Activated CD4-positive, alpha-beta T cell treated with anti-CD3 and anti-CD28 coated beads, Interleukin-2, amount 50 U/mL, for 48 hours (primary cell): ENCODE measurements at places on chromosomes 13 and 19.

DNA sequence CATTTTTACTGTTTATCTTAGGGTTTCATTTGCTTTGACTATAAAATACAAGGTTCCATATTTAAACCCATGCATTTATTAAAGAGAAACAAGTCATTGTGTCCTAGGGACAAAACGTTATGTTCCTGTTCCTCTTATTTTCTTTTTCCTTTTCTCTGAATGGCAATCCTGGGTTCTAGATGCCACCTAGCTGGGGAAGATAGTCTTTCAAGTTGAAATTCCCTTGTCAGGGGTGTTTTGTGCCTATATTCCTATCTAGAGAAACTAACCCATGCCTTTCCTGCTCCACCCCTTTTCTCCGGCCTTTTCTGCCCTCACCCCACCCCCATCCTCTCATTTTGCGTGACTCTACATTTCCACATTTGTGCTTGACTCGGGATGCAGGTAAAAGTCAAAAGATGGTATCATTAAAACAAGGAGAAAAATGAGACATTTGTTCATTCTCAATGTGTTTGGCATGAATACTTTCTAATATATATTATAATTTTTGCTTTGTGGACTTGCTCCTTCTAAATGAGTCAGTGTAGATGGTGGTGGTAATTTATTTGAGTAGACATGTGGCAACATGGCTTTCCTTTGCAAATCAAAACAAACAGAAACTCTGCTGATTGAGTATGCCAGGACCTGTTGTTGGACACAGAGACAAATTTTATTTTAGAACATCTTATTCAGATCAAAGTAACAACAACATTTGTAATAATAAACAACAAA lies 26.8 kb upstream of the STARD13 start:
- DNase-seq: no peak

GRCh38 chr13:33761740-33762139 lies 56.2 kb upstream of the RFC3 start:
- no peak for DNase-seq

- no peak for DNase-seq
Observed at GRCh38 chr13:79867254-79867653, 386.3 kb downstream of the NDFIP2 start.

DNA sequence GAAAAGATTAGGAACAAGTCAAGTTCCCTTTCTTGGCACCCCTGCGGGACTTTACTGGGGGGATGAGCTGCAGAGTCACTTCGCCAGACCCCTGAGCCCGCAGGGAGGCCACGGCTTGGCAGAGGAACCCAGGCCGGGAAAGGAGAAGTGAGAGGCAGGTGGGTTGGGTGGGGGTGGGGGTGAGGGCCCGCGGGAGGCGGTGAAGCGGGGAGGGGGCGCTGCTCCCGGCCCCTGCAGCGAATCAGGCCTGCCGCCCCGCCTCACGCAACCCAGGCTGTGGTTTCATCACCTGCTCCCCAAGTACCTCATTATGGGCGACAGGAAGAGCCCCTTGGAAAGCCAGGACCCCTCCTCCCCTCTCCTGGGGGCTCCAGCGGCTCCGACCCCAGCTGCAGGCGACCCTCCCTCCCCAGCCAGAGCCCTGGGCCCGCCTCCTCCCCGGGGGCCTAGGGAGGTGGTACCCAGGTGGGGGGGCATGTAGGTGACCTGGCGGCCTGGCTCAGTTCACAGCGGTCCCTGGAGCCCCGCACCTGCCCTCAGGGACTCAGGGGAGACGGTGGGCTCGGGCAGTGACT lies 9.5 kb downstream of the MEF2B start:
- DNase-seq: no peak

DNA sequence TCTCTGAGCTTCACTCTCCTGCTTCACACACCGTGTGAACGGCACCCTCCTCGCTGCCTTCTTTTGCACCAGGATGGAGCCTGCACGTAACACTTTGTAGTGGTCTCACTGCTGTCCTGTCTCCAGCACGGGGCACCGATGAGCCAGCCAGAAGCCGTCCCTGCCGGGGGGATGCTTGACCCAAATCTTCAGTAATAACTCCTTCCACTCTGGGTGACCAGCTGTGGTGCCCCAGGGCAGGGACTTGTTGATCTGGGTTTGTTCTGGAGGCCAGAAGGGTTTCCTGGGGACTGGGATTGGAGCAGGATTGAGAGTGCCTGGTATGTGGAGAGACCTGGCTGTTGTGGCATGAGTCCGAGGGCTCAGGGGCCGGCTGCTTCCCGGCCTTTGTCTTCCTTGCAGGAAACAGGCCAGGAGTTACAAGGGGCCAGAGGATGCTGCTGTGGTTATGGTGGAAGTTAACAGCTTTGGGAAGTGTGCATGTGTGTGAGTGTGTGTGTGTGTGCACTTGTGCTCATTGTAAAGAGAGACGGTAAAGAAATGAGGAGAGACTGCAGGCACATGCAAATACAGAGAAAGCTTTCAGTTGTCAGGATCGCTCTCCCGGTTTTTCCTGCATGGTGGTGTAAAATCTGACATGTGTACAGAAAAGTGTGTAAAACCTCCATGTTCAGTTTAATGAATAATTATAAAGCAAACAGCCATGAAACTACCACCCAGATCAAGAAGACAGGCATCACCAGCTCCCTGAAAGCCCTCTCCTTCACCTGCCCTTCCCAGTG lies 18.9 kb downstream of the PAK4 start:
- DNase-seq: no peak

DNA sequence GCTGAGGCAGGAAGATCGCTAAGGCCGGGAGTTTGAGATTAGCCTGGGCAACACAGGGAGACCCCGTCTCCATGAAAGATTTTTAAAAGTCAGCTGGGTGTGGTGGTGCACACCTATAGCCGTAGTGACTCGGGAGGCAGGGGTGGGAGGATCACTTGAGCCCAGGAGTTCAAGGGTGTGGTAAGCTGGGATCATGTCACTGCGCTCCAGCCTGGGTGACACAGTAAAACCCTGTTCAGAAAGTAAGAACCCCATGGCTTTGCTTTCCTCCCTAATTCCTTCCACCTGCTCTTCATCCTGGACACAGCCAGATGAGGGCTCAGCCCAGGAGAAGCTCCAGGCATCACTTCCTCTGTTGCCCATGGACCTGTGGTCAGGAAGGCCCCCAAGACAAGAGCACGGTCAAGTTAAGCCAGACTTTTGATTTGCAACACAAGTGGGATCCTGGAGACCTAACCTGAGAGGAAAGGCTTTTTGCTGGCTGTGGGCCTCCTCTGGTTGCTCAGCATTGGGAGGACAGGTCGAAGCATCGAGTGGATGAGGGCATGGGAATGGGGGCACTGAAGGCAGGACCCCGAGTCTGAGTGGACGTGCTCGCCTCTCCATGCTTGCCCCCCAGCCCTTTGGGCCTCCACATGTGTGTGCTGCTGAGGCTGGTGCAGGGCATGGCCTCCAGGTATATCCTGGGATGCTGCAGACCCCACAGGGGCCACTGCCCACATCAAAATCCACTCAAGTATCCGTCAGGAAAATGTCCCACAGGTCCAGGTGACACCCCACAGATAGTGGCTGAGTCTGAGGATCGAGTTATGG lies 25.4 kb downstream of the TUBA3C start:
- DNase-seq: no peak

GRCh38 chr19:41324921-41325639 lies 15.1 kb downstream of the CCDC97 start:
- DNase-seq: no peak

DNA sequence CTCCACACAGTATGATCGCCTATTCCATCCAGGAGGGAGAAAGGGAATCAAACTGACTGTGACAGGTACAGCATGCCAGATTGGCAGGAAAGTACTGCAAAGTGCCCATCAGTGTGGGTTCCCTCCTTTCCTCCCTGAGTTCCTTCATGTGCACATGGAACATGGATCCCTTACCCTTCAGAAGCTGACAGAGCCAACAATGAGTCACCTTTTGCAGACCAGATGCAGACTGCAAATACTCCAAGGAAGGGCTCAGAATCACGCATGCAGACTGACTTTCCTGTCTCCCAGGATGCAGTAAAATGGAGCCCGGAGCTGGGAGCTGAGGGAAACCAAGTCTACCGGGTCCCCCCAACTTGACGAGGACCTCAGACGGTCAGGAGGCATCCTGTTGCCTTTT lies 41.8 kb downstream of the SACS start:
- no peak for DNase-seq

GRCh38 chr13:80437231-80437630 lies 96.3 kb upstream of the SPRY2 start:
- DNase-seq: no peak
